ENCODE measurements at places on chromosomes 12 and 14.
A peak's percentile ranks its signal among the peaks of the same experiment; 100 is the strongest.

DNA sequence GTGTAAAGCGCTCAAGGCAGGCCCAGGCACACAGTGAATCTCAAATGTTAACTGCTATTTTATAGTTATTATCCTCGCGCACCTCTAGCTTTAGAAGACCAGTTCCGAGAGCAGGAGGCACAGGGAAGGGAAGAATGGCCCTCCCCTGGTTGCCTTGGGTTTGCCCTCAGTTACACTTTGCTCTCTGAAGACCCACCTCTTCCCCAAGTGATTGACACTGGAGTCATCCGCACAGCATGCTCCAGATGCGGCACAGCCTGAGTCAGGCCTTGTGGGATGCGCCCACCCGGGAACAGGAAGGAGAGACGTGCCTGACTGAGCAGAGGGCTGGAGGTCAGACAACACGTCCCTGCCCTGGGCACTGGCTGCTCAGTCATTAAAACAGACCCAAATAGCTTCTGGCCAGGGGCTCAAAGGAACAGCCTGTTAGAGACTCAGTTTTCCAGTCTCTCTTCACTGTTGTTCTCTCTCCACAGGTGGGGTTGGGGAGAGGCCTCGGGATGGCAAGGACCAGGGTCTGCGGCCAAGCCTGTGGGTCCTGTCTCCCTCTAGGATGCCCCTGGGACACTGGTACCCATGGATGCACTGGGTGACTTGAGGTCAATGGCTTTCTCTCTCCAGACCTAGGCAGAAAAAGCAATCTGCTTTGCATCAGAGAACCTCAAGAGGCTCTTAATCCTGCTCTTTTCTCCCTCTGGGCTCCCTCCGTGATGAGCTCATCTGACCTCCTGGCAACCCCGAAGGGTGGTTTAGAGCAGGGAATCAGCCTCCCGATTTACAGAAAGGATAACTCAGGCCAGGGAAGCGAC, 13.6 kb upstream of the MLXIP start:
- DNase-seq, result no peak

- DNase-seq, result no peak
Measured at GRCh38 chr14:61997161-61997560, 234.9 kb downstream of the SNAPC1 start.

- DNase-seq, result no peak
Measured at GRCh38 chr14:58428118-58428683, 682 bp downstream of the KIAA0586 start.

- DNase-seq, result no peak
Measured at GRCh38 chr12:49598527-49598926, 6.9 kb downstream of the FAM186B start.

GRCh38 chr14:73757876-73758391, 43.8 kb upstream of the PNMA1 start:
- no peak for DNase-seq

- no peak for DNase-seq
Measured at GRCh38 chr12:94731733-94732360, 81.5 kb upstream of the TMCC3 start.

DNA sequence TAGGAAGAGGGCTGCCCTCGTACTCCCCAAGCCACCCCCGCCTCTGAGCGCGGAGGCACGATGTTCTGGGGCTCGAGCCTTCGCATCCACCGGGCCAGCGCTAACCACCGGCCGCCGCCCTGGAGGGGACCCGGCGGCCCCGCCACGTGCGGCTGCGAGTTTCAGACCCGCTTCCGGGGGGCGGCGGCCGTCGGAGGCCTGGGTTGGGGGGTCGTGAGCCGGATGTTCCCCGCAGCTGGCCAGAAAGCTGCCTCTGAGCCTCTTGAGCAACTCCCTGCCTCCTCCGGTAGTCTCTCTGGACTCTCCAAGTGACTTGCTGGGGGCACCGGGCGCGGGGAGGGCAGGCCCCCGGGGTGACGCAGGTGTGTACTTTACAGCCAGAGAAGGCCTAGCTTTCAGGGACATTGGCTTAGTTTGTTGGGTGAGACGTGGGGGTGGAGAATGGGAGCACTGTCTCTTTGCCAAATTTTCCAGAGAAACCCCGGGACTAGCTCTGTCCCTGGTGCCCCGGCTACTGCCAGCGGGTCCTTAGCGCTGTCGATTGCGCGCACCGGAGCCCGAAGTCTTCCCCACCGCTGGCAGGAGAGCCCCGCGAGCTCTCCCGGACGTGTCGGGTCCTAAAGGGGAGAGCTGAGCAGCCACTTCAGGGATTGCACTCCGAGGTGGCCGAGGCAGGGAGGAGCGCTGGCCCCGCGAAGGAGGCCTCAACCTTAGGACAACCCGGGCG, 15.6 kb downstream of the OTX2 start:
- DNase-seq, result no peak

DNA sequence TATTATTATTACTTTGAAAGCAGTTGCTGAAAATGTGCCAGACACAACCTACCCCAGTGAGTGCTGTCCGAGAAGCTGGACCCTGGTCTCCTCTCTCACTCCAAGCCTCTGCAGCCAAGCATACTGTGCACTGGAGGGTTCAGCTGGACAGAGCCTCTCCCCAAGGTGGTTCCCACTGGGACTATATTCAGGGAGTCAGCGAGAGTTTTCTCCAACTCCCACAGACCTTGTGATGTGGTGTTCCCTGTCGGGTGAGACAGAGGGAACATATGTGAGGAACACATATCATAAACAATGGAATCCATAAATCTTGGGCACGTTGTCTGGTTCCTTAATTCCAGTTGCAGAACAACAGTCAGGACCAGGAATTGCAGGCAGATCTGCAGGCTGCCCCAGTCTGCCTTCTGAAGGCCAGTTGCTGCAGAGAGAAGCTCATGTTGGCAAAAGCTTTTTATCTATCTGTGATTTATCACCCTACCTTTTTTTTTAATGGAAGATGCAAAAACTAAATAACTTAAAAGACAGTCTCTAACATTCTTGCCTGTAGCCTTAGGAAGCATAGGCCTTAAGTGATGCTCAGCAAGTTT, 619.8 kb upstream of the TBX3 start:
- no peak for DNase-seq

DNA sequence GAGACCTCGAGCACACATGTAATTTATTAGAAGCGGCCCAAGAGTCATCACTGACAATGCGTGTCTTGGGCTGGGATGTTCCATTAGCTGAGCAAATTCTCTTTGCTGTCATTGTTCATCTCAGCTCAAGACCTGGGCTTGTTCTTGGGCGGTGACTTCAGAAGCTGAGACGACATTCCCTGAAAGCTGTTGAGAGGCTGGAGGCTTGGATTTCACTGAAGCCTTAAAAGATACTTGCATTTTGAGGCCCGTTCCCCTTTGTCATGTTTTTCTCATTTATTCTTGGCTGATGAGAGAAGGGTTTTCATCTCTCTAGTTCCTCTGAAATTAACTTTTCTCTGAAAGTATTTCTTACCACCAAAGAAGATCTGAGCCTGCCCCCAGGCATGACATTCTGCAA, 16.6 kb upstream of the SUSD6 start:
- DNase-seq, result no peak

- no peak for DNase-seq
Measured at GRCh38 chr14:101620821-101621785, 59.8 kb downstream of the DIO3 start.

GRCh38 chr14:96100161-96101064, 61.3 kb downstream of the C14orf132 start:
- peak; percentile 50 for DNase-seq

GRCh38 chr14:61752626-61753025, 9.6 kb upstream of the SNAPC1 start:
- DNase-seq, result no peak

- no peak for DNase-seq
Measured at GRCh38 chr12:98227162-98227561, 288.2 kb upstream of the TMPO start.

DNA sequence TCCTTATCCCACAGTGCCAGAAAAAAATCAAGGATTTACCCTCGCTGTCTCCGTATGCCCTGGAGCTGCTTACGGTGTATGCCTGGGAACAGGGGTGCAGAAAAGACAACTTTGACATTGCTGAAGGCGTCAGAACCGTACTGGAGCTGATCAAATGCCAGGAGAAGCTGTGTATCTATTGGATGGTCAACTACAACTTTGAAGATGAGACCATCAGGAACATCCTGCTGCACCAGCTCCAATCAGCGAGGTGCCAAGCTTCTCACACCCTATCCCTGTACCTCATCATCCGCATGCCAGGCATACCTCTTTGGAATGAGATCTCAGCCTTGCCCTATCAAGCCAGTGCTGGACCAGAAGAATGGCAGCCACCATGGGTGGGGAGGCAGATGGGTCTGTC, 19.2 kb downstream of the OAS2 start:
- DNase-seq, result no peak

- DNase-seq, result no peak
Measured at GRCh38 chr14:76115010-76115422, 36.7 kb upstream of the GPATCH2L start.

DNA sequence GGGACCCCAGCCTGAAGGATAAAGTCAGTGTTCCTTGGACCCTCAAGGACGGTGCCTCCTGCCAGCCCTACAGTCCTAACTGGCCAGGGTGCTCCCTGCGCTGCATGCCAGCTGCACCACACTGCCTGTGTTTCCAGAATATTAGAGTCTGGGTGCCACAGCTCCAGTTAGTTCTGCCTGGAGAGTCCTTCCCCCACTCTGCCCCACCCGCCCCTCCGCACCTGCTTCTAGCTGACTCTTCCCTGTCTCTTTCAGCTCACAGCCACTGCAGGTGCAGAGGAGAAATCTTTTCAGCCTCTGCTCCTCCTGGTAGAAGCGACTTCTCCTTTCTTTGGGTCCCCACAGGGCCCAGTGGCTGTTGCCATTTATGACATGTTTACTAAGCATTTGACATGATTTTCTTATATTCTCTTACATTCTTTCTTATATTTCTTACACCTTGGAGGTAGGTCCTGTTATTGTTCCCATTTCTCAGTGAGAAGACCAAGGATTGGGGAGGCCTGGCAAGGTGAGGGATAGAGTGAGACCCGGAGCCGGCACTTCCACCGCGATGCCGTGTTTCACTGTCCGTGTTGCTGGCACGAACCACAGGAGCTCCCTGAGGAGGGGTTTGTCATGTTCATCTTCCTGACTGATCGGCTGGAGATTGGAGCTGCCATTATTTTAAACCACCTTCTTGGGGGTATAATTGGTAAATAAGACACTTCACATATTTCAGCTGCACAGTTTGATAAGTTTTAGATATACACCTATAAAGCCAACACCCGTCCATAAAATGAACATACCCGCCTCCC, 29.4 kb downstream of the SYNE3 start:
- DNase-seq, result no peak

- no peak for DNase-seq
Measured at GRCh38 chr12:127898616-127899015, 368.4 kb upstream of the TMEM132C start.

- peak; percentile 35 for DNase-seq
Measured at GRCh38 chr14:99995700-99996356, 69.4 kb upstream of the EVL start.

GRCh38 chr12:105834496-105834895, 304.3 kb downstream of the NUAK1 start:
- no peak for DNase-seq

GRCh38 chr14:68908803-68909202, 70.3 kb downstream of the ACTN1 start:
- DNase-seq, result no peak

DNA sequence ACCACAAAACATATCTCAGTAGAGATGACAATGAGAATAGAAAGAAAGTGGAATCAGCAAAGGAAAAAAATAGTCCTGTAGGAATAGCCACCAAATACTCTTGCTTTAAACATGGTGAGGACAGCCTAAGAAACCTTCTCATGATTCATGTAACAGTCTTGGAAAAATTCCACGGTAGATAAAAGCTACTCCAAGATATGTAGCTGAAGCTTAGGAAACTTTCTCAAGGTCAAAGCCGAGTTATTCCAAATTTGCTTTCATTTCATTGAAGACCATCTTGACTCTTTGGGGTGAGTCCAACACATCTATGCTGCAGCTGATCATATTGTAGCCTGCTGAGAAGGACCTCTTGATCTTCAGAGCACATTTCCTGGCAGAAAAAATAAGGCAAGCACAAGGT, 157.6 kb downstream of the PAH start:
- no peak for DNase-seq

GRCh38 chr14:92665661-92666110, 82.7 kb downstream of the LGMN start:
- DNase-seq, result no peak

DNA sequence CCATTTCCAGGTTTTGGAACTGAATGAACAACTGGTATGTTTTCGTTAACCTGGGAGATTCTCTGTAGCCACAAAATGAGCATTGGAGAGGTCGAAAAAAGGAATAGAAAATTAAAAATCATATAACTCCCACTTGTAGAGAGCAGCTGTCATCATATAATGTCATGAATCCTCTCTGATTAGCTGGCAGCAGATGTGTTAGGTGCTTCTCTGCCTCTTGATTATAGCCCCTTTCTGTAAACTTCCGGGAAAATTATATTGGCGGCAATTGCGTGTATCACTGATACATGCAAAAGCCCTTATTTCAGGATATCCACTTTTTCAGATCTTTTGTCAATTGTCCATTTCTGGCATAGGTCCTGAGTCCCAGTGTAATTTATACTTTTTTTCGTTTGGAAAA, 31.7 kb downstream of the FGD4 start:
- DNase-seq, result no peak

DNA sequence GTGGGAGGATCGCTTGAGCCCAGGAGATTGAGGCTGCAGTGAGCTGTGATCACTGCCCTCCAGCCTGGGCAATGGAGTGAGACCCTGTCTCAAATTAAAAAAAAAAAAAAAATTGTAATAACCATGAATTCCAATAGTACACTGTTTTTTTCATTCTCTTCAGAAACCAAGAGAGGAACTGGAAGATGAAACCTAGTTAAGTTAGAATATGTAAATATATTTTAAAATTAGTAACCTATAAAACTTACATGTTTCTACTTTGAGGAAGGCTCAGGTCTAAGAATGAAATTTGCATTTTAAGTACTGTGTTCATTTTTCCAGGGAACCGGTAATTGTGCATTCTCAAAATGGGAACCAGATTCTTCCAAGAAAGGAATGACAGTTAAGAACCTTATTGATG, 18.8 kb downstream of the KNTC1 start:
- DNase-seq, result no peak

DNA sequence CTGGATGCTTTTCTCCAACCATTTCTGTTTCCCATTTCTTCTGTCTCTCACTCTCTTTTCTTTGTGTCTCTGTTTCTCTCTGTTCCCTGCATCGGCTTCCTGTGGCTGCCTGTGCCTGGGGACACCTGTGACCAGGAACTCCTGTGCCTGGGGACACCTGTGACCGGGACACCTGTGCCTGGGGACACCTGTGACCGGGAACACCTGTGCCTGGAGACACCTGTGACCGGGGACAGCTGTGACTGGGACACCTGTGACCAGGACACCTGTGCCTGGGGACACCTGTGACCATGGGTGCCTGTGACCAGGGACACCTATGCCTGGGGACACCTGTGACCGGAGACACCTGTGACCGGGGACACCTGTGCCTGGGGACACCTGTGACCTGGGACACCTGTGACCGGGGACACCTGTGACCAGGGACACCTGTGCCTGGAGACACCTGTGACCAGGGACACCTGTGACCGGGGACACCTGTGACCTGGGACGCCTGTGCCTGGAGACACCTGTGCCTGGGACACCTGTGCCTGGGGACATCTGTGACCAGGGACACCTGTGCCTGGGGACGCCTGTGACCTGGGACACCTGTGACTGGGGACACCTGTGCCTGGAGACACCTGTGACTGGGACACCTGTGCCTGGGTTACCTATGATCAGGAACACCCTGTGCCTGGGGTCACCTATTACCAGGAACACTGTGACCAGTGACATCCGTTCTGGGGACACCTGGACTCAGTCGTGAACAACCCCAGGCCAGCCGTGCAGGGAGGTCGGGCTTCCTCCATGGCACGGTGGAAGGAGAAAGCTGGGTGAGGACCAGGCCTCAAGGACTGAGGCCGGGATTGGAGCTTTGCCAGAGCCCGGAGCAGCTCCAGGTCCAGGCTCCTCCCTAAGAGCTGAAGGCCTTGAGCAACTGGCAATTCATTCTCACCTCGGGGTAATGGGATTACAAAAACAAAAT, 23.4 kb upstream of the FBRSL1 start:
- no peak for DNase-seq

All from stimulated activated CD4-positive, alpha-beta T cell treated with anti-CD3 and anti-CD28 coated beads, TNF-alpha, amount 100 ng/mL, for 24 hours (primary cell).